ENCODE measurements at places on chromosomes 1 and 21.

DNA sequence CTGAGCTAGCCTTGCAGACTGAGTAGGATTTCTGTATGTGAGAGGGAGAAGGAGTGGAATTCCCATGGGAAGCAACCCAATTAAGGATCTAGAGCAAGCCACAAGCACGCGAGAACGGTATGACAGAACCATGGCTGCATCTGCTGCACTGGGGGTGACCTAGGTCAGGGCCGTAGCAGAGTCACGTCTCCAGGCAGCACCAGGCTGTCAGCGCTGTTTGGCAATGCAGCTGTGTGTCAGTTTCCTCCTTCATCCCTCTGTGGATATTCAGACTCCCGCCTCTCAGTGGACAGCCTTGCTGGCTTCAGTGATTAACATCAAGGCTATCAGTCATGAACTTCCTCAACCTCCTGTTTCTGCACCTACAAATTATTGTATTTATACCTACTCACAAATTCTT, 118.1 kb upstream of the PPP2R5A start:
- no peak for DNase-seq

DNA sequence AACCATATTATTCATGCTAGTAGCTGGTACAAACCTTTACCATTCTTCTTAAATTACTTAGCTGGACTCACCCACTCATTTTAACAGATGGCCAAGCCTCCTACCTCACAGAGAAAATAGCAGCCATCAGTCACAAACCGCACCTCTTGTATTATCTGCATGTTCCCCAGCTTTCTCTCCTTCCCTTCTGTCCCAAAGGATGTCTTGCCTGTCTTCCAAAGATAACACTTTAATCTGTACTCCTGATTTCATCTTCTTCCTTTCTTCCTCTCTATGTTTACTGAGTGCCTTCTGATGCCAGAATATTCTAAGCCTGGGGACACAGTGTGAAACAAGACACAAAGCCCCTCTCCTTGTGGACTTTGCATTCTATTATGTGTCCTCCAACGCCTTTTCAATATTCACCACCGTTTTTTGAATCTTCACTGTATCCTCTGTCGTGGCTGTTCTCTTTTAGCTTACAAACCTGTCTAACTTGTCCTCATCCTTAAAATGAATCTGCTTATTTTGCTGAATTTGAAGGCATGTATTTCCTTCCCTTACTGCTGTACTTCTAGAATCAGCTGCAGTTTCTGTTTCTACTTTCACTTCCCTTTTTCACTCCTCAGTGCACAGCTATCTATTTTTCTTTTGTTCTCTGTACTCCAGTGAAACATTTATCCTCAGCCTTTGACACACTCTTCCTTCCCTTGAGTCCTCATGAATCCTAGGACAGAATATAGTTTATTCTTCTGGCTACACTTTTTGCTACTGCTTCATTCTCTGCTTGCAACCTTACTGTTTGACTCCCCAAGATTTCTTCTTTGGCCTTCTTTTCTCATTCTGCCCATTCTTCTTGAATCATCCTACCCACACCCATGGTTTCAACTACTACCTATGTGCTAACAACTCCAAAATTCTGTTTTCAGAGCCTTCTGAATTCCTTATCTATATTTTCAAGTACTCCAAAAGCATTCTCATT, 216.9 kb upstream of the SAMSN1 start:
- DNase-seq = no peak

DNA sequence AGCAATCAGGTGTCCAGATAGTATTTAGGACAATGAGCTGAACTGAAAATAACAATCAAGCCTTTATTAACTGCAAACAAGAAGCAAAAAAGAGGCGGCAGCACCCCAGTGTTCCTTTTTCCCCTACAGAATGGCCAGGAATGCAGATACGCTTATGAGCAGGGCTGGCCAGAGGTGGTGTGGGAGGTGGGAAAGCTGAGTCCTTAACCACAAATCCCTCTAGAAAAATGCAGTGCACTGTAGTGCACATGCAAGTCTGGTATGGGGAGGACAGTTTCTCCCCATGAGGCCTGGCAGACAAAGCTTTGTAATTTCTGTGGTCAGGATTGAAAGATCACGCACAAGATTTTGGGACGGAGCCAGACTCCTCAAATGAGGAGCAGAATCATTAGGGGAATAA, 10.7 kb upstream of the IFNAR1 start:
- DNase-seq = no peak

DNA sequence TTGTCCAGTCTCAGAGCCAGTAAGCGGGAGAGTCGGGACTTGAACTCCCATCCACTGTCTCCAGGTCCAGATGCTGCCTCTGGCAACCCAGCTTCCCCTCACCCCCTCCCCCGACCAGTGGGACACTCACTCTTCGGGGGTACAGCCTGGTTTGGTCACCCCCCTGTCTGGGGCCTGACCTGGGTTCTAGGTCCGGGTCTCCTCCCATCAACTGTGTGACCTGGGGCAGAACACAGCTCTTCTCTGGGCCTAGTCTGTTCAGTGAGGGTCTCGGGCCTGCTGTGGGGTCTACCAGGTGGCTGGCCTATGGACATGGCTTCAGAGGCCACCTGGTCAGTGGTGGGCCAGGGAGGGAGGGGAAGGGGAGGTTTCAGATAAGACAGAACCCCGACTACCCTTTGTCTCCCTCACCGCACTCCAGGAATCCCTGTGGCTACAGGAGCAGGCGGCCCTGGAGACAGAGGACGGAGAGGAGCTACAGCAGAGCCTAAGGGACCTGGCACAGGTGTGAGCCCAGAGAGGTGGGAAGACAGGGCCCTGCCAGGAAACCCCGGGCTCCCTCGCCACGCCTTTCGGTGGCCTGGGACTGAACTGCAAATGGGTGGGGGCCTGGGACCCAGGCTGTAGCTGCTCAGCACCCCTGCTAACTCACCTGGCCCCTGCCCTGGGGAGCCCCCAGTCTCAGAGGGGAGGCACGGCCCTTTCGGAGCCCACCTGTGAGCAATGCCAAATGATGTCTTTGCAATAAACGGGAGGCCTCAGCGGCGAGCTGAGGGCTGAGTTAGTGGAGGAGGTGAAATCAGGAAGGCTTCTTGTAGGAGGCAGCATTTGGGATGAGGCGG, 4.1 kb upstream of the NBPF3 start:
- no peak for DNase-seq

- no peak for DNase-seq
Observed at GRCh38 chr1:86061551-86061990, 95.0 kb downstream of the COL24A1 start.

DNA sequence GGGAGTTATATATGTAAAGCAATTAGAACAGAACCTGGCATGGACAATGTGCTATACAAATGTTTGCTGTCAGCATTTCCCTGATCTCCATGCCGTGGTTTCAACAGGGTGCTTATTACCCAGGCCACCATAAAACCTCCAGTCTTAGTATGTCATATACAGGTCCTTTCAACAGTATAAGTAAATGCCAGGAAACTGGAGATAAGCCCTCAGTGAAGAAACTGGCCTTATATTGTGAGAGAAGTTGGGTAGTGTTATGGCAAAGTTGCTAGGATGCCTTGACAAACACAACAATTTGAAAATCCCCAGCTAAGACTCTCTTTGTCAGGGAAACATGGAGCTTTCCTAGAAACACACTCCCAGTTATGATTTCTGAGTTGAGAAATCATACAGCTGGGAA, 850.2 kb upstream of the ADAMTS5 start:
- DNase-seq = no peak

- DNase-seq = no peak
Observed at GRCh38 chr1:240650877-240651276, 38.9 kb upstream of the GREM2 start.

DNA sequence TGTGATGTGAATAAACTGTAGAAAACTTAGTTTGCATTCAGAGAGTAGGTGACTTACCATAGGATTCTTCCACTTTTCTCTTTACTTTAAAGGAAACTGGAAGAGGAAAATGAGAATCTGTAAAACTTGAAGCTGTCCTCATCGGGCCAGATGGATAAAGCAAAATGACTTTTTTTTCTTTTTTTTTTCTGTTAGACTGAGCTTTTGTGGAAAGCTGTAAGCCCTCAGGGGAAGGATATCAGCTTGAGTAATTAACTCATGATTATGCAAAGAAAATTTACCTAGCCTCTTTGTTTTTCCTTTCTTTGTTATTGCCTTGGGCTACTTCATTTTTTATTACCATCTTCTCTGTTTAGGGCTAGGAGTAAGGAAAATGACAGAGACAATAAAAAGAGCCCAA, 53.4 kb downstream of the DPH5 start:
- DNase-seq = peak; percentile 28

DNA sequence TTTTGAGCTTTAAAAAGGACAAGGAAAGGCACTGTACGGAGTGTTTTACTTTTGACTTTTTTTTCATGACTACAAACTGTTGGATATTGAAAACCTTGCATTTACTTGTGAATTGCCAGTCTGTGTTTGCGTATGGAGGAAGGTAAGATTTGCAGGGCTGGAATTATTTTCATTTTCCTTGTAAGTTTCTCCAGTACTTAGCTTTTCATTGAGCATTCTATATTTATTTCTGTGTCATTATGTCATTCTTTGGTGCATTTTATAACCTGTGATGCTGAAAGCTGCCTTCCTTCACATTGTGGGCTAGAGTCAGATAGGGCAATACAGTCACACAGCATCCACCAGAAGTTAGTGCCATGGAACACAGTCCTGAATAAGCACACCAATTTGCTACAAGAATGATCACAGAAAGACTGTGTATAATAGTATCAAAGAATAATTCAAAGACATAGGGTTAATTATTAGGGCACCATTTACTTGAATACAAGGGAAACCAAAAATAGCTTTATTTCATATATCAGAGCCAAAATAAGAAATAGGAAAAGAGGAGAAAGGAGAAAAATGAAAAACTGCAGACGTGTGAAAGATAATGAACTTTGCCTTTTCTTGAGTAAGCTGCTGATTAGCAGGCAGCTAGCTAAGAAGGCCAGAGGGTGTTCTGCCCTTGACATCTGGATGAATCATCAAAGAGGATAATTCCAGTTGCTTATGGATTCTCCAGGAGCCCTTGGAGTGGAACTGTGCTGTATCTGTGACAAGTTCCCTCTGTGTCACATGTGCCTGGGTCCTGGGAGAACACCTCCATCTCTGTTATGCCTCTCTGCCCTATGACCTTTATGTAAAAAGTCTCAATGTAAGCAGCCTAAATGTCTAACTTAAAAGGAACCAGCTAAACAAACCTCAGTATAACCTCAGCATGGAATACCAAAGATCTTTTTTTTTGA, 8.0 kb upstream of the FAM20B start:
- DNase-seq = no peak

GRCh38 chr1:116417678-116418077, 44.6 kb downstream of the ATP1A1 start:
- DNase-seq = no peak

Measured in NCI-H1048 (cell line).